ENCODE measurements at places on chromosomes 7 and 10. TPM values are rescaled to one million over a fixed set of nuclear protein-coding genes. Genes with fewer than 3 reads are reported as not detected.

The POLL gene
- total RNA-seq: 16.7 TPM

The TWIST1 gene
- total RNA-seq: 1.3 TPM

The SPDYE8 gene
- not detected for total RNA-seq

The RGR gene
- total RNA-seq: 0.19 TPM

The ERVW-1 gene
- total RNA-seq: not detected

The DLD gene
- 342 TPM for total RNA-seq

The NXPH1 gene
- total RNA-seq: not detected

The HMX2 gene
- total RNA-seq: not detected

The DLX6 gene
- not detected for total RNA-seq

The MACC1 gene
- 0.03 TPM for total RNA-seq

The TMEM178B gene
- total RNA-seq: 35.9 TPM

The SP8 gene
- total RNA-seq: not detected

The TDRD1 gene
- total RNA-seq: 1.9 TPM

The GRM3 gene
- total RNA-seq: not detected

The MGAM2 gene
- total RNA-seq: not detected

The UFSP1 gene
- total RNA-seq: 2.4 TPM

The RBM48 gene
- 14.1 TPM for total RNA-seq

The VPS37D gene
- 3.1 TPM for total RNA-seq

The LOXL4 gene
- 1.4 TPM for total RNA-seq

The FAM131B gene
- total RNA-seq: 0.47 TPM

The SFRP5 gene
- total RNA-seq: 8.7 TPM

The PHKG1 gene
- total RNA-seq: 21.4 TPM

The ASB4 gene
- total RNA-seq: 6.3 TPM

The PRXL2A gene
- total RNA-seq: 101 TPM

The EN2 gene
- 0.11 TPM for total RNA-seq

The ITGA8 gene
- total RNA-seq: 1.7 TPM

The COL13A1 gene
- total RNA-seq: 2.5 TPM

The CDC123 gene
- 41.8 TPM for total RNA-seq

The CTAGE4 gene
- 0.16 TPM for total RNA-seq

The SPDYE16 gene
- 0.22 TPM for total RNA-seq

The FAM25G gene
- not detected for total RNA-seq

The FAM25A gene
- not detected for total RNA-seq

The SLC26A3 gene
- total RNA-seq: 0.33 TPM

The BLVRA gene
- total RNA-seq: 44.8 TPM

The CRPPA gene
- 8.3 TPM for total RNA-seq

The TYW1B gene
- total RNA-seq: 2.5 TPM

The ZNF853 gene
- 15.0 TPM for total RNA-seq

The CPVL gene
- total RNA-seq: 86.3 TPM

The OGDHL gene
- total RNA-seq: 4.5 TPM

The LIPF gene
- not detected for total RNA-seq

All from left ventricle myocardium inferior (tissue), 1 donor.